ENCODE measurements at places on chromosomes 7 and 10.

- DNase-seq = no peak
Observed at GRCh38 chr10:131141207-131141606, 170.3 kb downstream of the TCERG1L start.

GRCh38 chr7:101626758-101627157 lies 2.3 kb downstream of the MYL10 start:
- no peak for DNase-seq

DNA sequence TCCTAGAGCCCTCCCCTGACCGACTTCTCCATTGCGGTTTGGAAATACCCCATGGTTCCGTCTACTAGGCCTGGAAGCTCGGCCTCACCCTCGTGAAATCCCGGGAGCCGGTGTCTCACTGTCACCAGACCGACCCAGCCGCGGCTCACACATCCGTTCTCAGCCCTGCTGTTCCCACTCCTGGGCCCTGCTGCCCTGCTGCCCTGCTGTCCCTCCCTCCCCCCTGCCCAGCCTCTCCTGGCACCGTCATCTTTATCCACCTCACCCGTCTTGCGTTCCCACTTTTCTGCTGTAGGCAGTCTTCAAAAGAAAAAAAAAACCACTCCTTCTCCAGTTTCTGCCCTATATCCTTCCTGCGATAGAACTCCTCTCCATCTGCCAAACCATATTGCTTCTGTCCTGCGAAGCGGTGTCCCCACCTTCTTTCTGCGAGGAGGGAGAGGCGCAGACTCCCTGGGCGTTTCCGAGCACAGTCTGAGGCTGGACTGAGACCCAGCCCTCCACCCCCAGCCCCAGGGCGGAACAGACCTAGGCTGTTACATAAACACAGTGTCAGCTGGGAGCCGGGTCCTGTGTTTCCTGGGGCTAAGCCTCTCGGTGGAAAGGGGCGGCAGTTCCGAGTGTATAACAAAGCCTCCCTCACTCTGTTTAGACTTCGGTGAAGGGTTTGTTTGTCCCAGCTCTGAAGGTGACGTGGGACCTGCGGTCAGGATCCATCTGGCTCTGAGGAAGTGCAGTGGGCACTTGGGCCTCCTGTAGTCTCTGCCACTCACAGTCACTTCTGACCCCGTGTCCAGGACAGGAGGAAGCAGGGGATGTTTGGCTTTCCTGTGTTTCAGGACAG lies 2.8 kb downstream of the AGAP3 start:
- no peak for DNase-seq

GRCh38 chr7:37007268-37007667 lies 283.0 kb upstream of the AOAH start:
- no peak for DNase-seq

GRCh38 chr7:1238450-1238882 lies 5.8 kb downstream of the UNCX start:
- no peak for DNase-seq

GRCh38 chr10:122490786-122491680 lies 29.7 kb downstream of the HTRA1 start:
- DNase-seq = no peak

DNA sequence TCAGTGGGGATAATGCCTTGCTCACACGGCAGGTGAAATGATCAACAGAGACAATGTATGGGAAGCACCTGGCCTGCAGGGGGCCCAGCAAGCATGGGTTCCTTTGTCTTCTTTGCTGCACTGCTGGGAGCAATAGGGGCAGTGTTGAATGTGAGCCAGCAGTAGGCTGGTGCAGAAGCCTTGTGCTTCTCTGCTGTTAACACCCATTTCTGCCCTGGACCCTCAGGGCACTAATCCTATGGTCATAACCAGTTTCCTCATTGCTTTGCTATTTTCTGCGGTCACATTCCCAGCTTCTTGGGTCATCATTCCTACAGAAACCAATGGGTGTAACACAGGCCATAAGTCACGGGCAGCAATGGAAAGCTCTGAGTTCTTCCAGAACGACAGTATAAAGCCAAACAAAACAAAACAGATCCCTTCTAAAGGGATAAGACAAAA lies 10.9 kb upstream of the LGI1 start:
- DNase-seq = no peak

DNA sequence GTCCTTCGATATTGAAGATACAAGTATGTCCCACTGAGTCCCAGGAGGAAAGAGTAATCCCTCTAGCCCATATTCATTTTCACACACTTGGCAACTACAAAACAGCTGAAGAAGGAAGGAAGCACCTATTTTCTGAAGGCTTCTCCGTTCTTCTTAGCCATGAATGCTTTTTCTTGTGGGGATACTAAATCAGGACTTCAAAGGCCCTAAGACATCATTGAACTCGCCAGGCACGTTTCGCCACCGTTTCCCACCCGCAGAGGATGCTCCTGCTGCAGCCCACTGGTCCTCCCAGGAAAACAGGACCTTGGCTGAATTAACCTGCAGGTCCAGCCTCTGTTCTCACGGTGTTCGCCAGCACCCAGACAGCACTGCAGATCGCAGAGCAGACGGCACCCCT lies 561.5 kb downstream of the DNAJB6 start:
- DNase-seq = no peak

DNA sequence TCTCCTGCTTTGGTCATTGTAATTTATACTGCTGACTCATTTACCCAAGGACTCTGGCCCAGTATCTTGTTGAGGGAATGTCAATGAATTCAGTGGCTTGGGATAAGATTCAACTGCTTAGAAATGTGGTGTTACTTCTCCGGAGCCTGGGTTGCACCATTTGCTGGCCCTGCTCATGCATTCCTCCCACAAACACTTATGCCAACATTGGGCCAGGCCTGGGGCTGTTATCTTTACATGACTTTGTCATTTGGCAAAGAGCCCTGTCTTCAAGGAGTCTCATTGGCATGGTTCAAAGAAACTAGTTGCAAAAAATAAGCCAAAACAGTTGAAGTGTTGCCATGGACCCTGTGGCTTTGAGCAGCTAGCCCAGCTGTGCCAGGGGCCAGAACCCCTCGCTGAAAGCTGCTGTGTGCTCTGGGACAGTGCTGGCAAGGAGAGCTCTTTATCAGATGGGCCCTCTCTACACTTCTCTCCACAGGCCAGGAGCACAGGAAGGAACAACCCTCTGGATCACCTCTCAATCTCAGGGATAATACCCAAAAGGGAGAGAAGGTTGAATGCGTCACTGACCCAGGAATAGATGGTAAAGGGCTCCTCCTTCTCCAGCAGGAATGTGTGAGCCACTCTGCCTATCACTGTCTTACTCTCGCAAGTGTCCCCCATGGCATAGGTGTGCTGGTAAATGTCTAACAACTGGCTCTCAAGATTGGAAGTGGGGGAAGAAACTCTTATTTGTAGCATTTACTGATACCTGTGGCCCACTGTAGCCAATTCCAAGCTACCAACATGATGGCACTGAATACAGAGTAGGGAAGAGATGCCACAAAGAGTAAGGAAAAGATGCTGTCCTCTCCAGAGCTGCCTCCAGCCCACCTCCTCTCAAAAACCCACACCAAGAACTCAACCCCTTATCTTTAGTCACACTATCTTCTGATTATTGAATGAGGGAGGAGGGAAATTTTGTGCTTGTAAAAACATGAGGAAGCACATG lies 23.5 kb upstream of the PDE1C start:
- DNase-seq = no peak

- DNase-seq = no peak
Observed at GRCh38 chr10:6522230-6522629, 57.8 kb downstream of the PRKCQ start.

DNA sequence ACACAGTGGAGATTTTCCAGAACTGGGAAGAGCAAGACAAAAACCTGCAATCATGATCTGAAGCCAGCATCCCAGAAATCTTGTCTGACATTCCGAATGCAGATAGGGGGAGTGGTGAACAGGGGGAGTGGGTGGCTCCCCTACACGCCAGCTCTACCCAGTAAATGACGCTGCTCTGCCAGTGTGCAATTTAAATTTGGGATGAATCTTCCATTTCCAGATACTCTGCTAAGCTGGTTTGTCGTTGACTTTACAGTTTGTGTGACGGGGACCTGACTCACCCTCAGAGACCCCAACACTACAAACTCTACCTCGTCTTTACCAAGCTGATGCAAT lies 68.7 kb upstream of the CAMK2B start:
- DNase-seq = no peak

DNA sequence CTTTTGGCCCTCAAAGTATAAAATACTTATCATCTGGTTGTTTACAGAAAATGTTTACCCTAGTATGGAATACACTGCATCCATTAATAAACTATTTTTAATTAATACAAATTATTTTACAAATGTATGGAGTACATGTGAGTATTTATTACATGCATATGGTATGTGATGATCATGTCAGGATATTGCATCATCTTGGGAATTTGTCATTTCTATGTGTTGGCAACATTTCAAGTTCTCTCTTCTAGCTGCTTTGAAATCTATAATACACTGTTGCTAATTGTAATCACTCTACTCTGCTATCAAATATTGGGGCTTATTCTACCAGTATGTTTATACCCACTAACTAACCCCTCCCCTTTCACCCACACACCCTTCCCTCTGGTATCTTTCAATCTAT lies 103.9 kb upstream of the THSD7A start:
- no peak for DNase-seq

DNA sequence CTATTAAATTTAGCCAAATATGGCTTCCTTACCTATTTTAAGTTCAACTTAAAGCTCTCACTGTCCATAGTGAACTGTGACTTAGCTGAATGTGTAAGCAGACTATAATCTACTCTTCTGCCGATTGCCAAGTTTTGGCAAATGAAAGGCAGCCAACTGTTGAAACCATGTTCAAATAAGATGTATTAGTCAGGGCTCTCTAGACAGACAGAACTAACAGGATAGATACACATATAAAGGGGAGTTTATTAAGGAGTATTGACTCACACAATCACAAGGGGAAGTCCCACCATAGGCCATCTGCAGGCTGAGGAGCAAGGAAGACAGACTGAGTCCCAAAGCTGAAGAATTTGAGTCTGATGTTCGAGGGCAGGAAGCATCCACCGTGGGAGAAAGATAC lies 837.7 kb upstream of the AUTS2 start:
- no peak for DNase-seq

DNA sequence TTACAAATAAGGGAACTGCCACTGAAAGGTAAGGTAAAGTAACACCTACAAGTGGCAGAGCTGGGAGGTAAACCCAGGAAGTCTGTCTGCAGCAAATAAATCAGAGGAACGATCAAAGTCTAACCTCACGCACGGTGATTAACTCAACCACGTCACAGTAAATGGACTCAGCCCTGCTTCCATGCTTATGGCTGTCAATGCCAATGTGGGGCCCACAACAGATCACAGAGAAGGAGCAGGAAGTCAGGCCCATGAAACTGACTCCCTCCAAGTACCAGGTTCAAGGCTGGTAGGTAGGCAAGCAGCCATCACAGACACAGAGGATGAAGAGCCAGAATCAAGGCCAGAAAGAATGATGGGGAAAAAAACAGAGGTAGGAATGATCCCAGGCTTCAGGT lies 38.0 kb upstream of the ACSL5 start:
- no peak for DNase-seq

DNA sequence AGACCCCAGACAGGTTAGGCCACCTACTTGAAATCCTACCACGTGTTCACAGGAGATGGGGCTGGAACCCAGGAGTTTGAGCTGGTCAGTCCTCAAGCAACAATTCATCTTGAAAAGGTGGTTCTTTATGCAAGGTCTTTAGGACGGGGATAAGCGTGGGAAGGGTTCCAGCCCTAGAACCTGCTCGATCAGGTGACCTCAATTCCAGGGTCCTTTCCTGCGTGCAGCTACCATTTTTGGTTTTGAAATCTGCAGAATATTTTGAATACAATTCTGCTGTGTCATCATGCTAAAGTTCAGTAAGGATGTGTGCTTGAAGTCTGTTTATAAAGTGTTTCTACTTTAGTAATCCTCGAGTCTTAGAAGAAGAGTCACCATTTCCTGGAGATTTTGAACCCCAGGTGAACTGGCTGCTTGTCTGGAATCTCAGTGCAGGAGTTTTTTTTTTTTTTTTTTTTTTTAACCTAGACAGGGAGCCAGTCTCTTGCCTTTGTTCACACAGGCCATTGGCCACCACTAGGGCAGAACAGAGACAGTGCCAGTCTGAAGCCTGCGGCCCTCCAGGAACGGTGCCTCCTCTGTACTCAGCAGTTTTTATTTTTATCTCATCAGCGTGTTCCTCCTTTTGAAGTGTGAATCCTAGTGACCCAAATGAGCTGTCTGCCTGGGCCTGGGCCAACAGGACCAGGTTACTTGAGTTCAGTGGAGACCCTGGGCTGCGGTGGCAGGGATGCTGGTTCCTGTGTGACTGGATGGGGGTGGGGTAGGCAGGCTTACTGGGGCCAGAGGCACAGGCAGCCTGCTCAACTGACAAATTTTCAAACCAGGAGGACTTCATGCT lies 54.6 kb downstream of the EEPD1 start:
- peak; percentile 67 for DNase-seq

Data from gastrocnemius medialis (tissue), 4 donors.